ENCODE measurements at places on chromosomes 7 and 10.

DNA sequence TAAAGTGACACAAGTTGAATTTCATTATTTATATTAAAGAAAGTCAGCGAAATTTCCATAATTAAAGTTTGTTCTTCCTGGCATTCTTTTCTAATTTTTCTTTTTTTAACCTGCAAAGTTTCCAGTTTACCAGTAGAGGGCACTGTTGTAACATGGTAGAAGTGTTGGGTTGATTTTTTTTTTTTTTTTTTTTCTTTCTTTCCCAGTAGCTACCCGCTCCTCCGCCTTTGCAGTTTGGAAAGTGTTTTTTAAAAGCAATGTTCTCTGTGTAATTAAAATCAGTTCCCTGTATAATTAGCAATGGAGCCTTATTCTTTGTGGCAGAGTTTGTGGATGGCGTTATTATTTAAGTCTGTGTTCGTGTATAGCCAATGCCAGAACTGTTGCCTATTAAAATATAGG lies 53.7 kb downstream of the TAF3 start:
- no peak for DNase-seq

GRCh38 chr10:49568235-49568634 lies 29.3 kb upstream of the ERCC6 start:
- DNase-seq, result no peak

GRCh38 chr7:22589641-22590201 lies 89.7 kb upstream of the STEAP1B start:
- no peak for DNase-seq

DNA sequence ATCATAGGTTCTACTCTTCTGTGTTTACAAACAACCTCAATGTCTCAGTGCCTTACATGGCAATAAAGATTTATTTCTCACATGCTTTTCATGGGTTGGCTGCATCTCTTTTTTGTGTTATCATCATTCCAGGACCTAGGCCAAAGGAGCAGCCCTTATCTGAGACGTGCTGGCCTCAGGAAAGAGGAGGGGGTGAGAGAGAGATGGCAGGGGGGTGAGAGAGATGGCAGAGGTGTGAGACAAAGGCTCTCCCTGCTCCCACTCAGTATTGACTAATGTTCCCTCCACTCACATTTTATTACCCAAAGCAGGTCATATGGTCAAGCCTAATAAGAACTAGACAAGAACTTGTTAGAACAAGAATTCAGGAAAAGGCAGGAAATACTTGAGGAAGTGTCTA lies 120.1 kb upstream of the PRR15 start:
- DNase-seq, result no peak

GRCh38 chr7:36039243-36039642 lies 113.8 kb upstream of the EEPD1 start:
- DNase-seq, result no peak

DNA sequence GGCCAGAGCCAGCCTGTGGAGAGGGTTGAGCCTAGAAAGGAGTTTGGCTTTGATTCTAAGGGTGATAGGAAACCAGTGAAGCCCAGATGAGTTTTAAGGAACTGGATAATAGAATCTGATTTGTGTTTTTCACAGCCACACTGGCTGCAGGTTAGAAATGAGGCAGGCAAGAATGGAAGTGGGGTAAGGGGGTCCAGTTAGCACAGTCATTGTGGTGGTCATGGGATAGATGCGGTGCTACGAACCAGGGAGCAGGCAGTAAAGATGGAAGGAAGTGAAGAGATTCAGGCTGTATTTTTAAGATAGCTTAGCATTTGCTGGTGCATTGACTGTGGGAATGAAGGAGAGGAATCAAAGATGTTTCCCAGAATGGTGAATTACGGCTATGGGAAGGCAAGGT lies 322.2 kb downstream of the LRMDA start:
- DNase-seq, result no peak

DNA sequence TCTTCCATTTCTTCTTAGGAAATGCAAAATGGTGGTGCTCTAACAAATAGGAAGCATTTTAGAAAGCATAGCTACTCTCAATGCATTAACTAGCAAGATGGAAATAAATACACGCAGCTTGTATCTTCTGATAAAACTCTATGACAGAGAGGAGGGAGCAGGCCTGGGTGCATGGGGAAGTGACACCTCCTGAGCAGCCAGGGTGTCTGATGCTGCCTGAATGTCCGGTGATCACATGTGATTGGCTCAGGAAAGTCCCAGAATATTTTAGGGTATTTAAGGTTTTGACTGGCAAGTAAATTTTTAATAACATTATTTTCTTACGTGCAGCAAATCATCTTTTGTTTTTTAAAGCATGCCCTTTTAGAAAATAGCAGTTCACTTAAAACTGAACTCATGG lies 261.0 kb upstream of the KLF6 start:
- DNase-seq, result no peak

GRCh38 chr10:112039823-112040222 lies 143.7 kb downstream of the GPAM start:
- DNase-seq, result no peak

DNA sequence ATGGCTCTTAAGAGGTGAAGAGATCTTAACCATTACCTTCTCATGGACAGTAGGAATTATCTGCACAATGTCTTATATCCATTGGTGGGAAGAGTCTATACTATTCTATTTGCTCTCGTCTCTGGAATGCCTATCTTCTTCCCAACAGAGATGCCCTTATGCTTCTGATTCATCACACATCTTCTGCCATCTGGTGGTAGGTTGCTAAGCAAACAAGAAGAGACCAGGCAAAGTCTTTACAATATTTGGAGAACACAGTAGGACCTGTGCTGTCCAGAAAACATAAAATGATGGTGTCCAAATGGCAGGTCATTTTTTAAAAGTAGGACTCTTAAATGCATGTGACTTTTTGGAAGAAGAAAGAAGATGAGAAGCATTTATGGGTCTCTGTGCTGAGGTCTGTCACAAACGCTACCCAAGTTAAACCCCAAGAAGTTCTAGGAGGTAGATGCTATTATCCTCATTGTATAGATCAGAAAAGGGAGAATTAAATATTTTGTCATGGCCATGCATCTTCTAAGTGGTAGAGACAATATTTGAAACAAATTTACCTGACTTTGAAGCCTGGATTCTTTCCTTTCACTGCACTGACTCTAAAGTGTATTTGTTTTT lies 67.8 kb upstream of the NXPH1 start:
- no peak for DNase-seq

GRCh38 chr7:11332186-11332864 lies 358.7 kb downstream of the PHF14 start:
- DNase-seq, result no peak

GRCh38 chr10:44706745-44707144 lies 204.4 kb upstream of the TMEM72 start:
- DNase-seq, result no peak

DNA sequence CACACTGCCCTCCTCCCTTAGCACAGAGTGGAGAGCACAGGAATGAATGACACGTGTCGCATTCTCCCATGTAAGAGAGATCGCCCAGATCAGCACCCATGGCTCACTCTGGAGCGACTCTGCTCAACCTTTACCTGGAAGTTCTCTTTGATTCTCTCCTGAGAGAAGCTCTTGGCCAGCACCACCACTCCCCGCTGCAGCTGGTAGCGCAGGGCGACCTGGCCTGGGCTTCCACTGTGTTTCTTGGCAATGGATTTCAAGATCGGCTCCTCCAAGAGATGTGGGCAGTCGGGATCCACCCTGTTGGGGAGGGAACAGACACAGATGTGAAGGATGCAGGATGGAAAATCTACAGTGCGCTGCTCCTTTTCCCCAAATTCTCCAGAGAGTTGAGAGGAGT lies 27.4 kb downstream of the AKR1C8 start:
- DNase-seq, result no peak

GRCh38 chr10:67306588-67307205 lies 380.9 kb downstream of the LRRTM3 start:
- DNase-seq, result no peak

DNA sequence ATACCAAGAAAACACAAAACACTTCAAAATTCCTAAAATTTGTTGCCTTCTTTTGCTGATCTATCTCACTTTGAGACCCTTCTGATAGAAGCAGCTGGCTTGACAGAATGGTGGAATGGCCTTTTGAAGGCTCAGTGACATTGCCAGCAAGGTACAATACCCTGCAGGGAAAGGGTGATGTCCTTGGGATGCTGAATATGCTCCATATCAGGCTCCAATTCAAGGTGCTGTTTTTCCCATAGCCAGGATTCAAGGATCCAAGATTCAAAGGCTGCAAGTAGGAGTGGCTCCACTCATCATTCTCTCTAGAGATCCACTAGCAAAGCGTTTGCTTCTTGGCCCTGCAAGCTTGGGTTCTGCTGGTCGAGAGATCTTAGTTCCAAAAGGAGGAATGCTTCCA lies 120.4 kb downstream of the USP6NL start:
- DNase-seq, result no peak

- DNase-seq, result no peak
These were observed 14.6 kb upstream of the ZSCAN21 start for GRCh38 chr7:100034871-100035510.

DNA sequence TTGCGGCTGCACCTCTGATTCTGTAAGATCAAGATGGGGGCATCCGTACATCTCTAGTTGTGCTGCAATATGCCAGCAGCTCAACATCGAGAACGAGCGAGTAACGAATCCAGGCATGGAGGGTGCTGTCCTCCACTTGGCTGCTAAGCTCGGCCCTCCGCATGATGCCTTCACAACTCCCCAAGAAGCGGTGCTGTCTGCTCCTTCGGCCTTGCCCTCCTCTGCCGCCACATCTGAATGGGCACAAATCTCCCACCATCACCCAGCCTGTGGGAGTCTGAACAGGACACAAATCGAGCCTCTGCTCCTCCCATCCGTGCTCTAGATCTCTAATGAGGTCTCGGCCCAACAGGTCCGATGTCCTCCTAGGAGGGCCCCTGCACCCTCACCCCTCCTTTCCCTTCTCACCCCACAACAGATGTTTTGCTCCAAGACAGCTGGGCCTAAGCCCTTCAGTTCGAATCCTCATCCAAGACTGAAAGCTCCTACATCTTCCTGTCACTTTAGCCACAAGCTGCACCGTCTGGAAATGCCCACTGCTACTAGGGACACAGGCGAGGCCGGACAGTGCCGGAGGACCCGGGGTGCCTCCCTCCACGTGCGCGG lies 86.7 kb downstream of the ZNF33B start:
- DNase-seq, result no peak

- no peak for DNase-seq
These were observed 12.9 kb downstream of the HSPB1 start for GRCh38 chr7:76315364-76315763.

DNA sequence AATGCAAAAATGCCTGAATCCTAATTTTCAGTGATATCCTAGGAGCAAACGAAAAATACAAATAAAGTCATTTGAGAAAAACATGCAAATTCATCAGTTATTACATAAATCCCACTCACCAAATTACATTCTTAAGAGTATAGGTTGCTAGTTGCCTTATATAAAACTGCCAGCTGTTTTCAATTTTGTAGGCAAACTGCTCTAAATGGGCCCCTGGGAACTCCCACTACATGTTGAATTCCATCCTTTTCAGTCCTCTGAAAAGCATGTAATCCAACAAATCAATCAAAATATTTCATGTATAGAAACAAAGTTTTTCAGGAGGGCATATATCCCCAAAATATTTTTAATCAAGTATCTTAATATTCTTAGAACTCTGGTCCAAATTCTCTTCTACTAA lies 2.1 kb upstream of the JMJD1C start:
- DNase-seq, result no peak

- no peak for DNase-seq
These were observed 3.1 kb upstream of the MRC1 start for GRCh38 chr10:17805921-17806577.

DNA sequence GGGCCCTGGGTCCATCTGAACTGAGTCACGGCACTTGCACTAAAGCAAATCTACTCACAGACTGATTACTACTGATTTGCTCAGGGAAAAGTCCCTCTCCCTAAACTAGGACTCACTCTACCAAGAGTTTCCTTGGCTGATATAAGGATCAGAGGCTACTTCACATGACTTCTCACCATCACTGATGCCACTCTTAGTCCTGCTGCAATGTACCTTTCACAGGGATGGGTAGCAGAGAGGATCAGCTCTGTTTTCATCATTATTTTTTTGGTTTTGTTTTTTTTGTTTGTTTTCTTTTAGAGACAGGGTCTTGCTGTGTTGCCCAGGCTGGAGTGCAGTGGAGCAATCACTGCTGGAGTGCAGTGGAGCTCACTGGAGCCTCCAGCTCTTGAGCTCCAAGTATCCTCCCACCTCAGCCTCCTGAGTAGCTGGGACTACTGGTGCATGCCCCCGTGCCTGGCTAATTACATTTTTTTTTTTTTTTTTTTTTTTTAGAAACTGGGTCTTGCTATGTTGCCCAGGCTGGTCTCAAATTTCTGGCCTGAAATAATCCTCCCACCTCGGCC lies 200.6 kb downstream of the JCAD start:
- DNase-seq, result no peak

DNA sequence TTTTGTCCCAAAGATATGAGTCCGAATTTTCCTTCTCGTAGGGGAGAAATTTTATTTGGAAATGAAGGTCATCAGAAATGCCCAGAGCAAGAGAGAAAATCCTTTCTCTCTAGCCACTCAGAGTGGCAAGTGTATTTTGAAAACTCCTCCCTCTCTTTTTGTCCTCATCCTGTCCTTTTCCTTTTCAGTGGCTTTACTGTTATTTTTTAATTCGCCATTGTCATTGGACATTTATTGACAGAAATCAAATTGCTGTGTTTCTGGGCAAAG lies 39.6 kb downstream of the TET1 start:
- DNase-seq, result no peak

DNA sequence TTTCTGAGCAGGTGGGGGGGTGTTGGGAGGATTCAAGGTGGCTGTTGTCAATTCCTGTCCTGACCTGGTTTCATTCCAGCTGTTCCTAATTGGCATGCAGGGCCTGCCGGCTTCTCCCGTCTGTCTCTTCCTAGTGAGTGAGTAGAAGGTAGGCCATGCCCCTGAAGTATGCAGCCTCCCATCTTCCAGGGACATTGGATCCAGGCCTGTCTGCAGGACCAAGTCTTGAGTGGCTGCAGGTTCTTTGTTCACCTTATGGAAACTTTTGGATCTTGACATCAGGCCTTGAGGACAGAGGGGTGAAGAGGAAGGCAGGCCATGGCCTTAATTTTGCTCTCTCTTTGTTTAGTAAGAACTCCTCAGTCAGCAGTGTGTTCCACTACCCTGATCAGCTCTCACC lies 131.8 kb downstream of the SH2D4B start:
- DNase-seq, result no peak

- no peak for DNase-seq
These were observed 81.2 kb downstream of the ANKRD7 start for GRCh38 chr7:118305671-118306070.
